AG10803 (cell line): ENCODE measurements at places on chromosomes 5 and 9.

GRCh38 chr5:32325616-32326015, 12.9 kb upstream of the MTMR12 start:
- no peak for DNase-seq

GRCh38 chr9:109894921-109895758, 115.1 kb downstream of the PALM2AKAP2 start:
- DNase-seq, result peak; percentile 62

GRCh38 chr5:1834721-1835429, 33.7 kb downstream of the NDUFS6 start:
- DNase-seq, result no peak

GRCh38 chr5:139514486-139514856, 31.9 kb upstream of the STING1 start:
- DNase-seq, result no peak

- peak; percentile 24 for DNase-seq
Observed at GRCh38 chr5:157362012-157362411, 96.1 kb downstream of the CYFIP2 start.

DNA sequence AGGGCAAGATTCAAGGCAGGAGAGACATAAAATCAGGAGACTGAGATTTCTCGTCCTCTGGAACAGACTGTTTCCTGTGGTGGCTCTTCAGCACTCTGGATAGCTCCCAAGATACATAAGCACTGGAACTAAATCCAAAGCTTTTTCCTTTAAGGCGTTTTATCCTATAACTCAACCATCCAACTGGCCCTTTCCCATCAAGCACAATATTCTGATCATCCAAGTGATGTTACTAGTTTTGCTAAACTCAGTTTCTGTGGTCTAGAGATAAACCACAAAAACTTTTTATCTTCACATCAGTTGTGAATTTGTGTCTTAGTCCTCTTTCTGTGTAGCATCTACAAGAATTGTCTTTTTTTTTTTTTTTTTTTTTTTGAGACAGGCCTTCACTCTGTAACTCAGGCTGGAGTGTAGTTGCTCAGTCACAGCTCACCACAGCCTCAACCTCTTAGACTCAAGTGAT, 299.4 kb downstream of the COX7C start:
- peak; percentile 37 for DNase-seq

- peak; percentile 59 for DNase-seq
Observed at GRCh38 chr9:88994469-88995199, 3.4 kb downstream of the S1PR3 start.

DNA sequence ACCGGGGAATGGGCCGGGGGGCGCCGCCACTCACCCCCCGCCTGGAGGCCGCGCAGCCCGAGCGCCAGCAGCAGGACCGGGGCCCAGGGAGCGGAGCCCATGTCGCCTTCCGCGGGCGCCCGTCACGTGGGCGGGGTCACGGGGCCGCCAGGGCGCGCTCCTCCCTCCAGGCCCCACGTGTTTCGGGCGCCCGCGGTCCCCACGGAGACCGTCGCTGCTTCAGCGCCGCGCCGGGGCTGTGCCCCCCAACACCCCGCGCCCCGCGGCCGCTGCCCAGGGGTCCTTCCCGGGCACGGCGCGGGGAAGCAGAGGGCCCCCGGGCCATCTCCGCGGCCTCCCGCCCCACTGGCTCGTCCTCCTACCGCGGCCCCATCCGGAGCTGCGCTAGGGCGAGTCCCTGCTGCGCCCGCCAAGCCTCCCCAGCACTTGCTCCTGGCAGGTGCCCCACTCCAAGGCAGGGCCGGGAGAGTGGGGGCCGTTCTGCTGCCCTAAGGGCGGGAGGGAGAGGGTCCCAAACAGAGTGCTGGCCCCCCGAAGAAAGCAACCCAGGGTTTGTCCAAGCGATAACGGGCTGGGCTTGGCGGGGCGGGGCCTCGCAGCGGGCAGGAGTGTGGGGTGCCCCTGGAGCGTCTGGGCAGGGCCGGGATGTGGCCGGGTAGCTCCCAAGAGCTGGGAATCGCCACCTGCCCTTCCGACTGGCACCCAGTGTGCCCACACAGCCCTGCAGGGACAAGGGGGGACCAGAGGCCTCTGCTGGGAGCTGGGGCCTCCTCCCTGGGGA, at the start of gene DPP7:
DPP7 (minus strand) TSS at position 121 of the 781 bp plus-strand sequence; CDS start at position 101, 20 bp downstream.
- DNase-seq, result peak; percentile 40

DNA sequence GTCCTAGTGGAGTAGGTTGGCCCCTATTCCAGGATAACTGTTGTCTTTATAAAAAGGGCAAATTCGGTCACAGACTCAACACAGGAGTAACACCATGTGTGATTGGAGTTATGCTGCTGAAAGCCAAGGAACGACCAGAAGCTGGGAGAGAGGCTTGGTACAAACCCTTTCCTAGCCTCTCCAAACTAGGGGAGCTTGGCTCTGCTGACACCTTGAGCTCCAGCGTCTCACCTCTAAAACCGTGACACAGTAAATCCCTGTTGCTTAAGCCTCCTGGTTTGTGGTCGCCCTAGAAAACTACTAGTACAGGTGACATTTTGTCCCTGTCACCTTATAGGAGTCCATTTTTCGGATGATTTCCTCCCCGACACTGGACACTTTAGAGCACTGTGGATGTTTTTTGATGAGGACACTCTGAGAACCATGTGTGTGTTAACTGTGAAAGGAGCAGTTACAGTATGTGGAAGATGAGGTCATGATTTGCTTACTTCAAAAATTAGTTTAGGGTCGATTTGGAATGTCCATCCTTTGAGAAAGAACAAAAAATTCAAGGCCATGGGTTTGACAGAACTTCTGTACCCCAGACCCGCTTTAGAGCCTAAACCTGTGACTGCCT, 167.0 kb downstream of the PDZD2 start:
- no peak for DNase-seq

DNA sequence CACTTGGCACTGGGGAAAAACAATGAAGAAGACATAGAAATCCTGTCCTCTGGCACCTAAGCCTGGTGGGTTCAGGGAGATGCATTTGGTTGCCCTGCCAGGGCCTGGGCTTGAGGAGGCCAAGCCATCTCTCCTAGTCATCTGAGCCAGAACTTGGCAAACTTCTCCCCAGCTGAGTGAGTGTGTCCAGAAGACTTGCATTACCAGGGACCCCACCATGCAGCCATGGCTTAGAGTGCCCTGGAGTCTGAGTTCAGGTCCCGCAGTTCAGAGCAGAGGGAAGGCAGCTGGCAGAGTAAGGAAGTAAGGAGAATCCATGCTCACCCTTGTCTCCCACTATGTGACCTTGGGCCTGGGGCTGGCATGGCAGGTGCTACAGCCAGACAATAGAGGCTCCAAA, 37.4 kb upstream of the FCN1 start:
- no peak for DNase-seq
